Stimulated activated CD8-positive, alpha-beta memory T cell treated with anti-CD3 and anti-CD28 coated beads, Interleukin-2, amount 100 ng/mL, for 1 hour (primary cell): ENCODE measurements at places on chromosomes 7 and 10.

DNA sequence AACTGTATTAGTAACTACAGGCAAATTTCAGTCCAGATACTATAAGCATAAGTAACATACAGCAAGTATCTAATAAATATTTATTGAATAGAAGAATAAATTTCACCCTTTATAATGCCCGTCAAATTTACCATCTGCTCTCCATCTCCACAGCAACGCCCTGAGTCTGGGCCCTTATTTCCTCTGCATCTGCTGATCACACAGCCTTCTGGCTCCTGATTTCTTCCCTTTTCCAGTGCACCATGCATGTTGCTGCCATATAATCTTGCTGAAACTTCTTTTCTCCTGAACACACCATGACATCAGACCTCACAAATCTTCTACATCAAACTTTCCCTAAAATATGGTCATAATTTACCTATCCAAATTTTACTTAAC, 15.4 kb downstream of the HYCC1 start:
- no peak for DNase-seq

DNA sequence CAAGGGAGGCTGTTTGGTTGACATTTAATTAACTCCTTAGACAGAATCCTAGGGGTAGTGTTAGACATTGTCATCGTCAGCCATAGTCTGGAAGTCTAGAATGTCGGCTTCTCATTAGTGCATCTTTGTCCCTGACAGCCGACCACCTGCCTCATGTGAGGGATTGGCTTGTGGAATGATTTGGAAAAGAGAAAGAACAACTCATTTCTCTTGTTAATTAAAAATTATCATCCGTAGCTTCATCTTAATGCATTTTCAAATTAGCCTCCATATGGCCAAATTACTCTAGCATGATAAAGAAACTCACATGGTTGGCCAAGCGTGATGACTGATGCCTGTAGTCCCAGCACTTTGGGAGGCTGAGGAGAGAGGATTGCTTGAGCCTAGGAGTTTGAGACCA, 97.7 kb upstream of the PARD3 start:
- no peak for DNase-seq

DNA sequence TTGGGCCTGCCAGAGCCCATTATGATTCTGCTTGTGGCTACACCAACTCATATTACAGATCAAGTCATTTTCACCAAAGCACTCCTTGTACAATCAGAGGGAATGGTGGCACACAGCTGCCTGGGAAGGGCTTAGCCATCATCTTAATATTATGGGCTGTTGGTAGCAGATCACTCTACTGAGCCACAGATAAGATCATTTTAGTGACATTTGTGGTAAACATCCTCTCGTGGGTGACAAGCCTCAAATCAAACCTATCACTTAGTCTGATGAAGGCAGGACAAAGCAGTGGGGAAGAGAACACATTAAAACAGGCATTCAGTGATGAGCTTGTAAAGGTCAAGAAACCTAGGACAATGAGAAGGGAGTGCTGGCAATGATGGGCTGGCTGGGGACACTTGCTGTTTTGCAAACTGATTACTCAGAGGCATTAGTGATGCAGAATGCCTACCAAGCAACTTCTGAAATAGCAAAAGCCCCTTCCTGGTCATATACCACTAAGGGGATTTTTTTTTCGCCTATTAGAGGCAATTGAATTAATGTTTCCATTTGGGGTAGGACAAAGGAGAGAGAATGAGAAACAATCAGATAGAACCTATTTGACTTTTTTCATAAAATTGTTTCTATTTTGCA, 137.5 kb upstream of the WDR11 start:
- DNase-seq = no peak

GRCh38 chr7:36303202-36304098, 86.2 kb upstream of the ANLN start:
- DNase-seq = no peak

DNA sequence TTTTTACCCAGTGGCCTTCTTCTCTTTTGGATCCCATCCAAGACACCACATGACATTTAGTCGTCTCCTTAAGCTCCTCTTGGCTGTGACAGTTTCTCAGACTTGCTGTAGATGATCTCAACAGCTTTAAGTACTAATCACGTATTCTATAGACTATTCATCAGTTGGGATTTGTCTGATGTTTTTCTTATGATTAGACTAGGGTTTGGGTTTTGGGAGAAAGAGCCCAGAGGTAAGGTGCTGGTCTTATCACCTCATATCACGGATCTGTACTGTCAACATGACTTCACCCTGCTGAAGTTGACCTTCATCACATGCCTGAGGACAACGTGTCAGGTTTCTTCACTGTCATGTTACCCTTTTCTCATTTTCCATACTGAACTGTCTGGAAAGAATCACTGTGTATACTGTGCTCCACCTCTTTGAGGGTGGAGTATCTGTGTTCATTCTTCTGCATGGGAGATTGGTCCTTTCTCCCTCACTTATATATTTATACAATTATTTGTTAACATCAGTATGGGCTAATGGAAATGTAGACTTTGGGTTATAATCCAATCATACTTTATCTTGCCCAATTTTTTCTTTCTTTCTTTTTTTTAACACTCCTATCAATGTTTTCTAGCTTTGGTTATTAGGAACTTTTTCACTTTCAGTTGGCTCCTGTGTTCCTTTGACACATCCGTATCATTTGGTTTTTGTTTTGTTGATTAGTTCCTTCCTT, 6.4 kb upstream of the HKDC1 start:
- no peak for DNase-seq

DNA sequence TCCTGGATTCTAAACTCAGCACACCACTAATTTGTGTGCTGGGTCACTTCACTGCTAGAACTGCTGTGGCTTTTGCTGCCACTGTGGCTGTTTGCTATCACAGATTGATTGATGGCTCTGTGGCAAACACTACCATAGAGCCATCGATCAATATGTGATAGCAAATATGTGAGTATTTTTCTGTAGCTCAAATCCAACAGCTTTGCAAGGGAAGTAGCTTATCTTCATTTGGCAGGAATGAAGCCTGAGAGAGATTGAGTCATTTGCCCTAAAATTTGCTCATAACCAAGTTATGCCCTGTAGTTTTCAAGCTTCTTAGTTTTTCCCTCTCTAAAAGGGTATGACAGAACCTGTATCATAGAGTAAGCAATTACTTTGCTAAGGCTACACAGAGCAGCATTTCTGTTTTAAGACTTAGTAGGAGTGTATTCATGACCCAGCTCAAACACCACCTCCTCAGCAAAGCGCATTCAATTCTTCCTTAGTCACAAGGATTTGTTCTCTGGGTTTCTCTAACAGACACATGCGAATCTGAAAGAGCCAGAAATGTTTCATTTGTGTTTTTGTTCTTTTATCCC, 43.1 kb downstream of the MINPP1 start:
- no peak for DNase-seq

GRCh38 chr10:104233817-104234216, 1.7 kb upstream of the CFAP43 start:
- no peak for DNase-seq

- DNase-seq = no peak
These were observed 32.0 kb downstream of the AMZ1 start for GRCh38 chr7:2720024-2720423.

- no peak for DNase-seq
These were observed 31.4 kb upstream of the SVIL start for GRCh38 chr10:29666201-29666600.

- no peak for DNase-seq
These were observed 21.6 kb downstream of the DKK1 start for GRCh38 chr10:52335665-52336064.

GRCh38 chr10:93039721-93040120, 20.9 kb upstream of the CYP26C1 start:
- no peak for DNase-seq

GRCh38 chr7:41869997-41870396, 167.1 kb upstream of the INHBA start:
- DNase-seq = no peak

GRCh38 chr10:26217396-26218086, 967 bp downstream of the GAD2 start:
- DNase-seq = no peak

DNA sequence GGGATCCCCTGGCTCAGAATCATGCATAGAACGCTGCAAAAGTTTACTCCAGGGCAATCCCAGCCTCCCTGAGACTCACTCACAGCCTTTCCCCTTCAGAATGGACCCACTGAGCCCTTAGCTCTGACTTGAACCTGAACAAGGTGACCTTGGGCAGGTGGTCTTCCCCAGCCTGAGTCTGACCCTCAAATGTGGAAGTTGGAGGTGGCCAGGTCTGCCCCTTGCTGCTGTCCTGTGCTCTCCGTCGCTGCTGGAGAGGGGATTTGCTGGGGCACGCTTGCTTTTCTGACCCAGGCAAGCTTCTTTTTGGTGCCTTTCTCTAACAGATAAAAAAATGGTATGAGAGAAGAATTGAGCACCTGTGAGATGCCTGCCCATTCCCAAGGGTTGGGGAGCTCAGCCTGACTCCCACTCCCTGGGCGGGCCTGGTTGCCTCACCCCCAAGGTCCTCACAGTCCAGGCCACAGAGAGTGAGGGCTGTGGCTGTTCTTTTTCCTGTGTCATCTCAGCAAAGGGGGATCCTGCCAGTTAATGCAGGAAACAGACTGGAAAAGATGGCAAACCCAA, 46.6 kb upstream of the IGFBP3 start:
- no peak for DNase-seq

DNA sequence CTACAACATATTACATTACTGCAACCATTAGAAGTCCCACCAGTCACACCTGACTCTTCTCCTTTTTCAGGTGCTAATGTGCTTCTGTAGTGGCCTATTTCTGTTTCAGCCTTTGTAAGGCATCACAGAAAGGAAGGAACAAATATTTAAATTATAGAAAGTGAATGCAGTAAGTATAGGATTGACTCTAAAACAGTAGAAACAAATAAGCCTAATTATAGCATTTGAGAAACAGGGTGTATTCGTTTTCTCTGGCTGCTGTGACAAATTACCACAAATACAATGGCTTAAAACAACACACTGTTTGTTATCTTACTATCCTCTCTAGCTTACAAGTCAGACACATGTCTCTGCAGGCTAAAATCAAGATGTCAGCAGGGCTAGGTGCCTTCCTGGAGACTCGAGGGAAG, 69.4 kb downstream of the CCSER2 start:
- no peak for DNase-seq

GRCh38 chr7:82331234-82331633, 112.3 kb downstream of the CACNA2D1 start:
- DNase-seq = no peak
